ENCODE measurements at places on chromosomes 7 and 10.
A peak's percentile ranks its signal among the peaks of the same experiment; 100 is the strongest.

- no peak for DNase-seq
Measured at GRCh38 chr10:91201213-91201996, 19.1 kb upstream of the PCGF5 start.

GRCh38 chr7:2007551-2007950 lies 225.2 kb downstream of the MAD1L1 start:
- DNase-seq: no peak

DNA sequence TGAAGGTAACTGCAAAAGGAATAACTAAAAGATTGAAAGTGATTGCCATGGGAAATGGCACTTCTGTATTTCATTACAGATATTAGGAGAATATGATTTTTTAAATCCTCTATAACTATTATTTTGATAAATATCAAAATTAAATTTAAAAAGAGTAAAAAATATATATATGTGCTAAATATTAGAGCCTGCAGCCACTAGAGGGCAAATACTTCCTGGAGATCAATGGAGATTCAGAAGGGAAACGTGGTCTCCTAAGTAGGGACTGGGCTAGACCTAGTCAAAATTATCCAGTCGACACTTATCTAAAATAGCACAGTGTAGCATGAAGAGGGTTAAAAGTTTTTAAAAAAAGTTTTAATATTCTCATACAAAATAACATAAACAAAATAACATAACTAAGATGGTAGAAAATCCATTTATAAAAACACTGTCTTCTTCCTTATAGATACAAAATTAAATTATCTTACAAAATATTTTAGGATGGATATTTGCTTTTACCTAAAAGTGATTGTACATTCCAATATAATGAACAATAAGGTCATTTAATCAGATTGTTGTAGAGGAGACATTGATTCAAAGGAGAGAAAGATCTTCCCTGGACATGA lies 434.3 kb downstream of the MDFIC start:
- no peak for DNase-seq

DNA sequence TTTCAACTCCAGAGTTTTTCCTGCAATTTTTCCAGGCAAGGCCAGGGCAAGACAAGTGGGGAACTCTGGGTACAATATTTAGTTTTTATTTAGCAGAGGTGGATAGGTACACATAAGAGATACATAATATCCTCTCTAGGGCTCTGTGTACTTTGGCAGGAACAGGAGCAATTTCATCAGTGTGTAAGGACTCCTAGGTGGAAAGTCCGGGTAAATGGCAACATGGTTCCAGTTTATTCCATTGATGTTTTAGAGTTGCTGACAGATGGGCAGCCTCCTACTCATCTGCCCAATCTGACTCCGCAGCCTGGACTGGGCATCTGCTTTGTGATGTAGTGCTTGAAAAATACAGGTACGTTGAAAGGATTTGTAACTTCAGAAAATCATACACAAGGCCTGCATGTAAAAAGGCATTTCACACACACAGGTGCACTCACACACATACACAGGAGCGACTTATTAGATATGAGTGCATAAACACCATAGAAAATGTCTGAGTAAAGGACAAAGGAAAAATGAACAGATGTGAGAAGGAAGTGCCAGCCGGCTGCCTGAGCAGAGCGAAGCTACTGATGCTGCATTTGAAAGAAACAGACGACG lies 5.7 kb downstream of the PON1 start:
- no peak for DNase-seq

- peak; percentile 16 for DNase-seq
Measured at GRCh38 chr7:51067757-51068156, 248.9 kb downstream of the COBL start.

DNA sequence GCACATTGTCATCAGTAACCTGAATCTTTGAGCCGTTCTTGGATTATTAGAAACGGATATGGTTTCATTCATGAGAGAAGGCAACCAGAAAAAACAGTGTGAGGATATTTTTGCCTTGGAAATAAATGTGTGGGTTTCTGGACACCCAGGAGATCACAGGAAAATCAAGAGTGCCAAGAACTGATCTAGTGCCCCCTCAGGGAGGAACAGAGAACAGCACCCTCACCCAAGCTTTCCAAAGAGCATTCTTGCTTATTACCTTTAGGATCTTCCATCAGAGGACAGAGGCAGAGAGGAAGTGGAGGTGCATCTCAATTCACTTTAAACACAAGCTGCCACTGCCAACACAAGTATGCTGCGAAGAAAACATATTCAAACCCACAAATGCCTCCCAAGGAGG lies 851.5 kb upstream of the COBL start:
- DNase-seq: no peak

Data from AG04449 (cell line).